Type B pancreatic cell (in vitro differentiated cells): ENCODE measurements at places on chromosomes 11 and 22. TPM values are rescaled to one million over a fixed set of nuclear protein-coding genes. Genes with fewer than 3 reads are reported as not detected.
A peak's percentile ranks its signal among the peaks of the same experiment; 100 is the strongest.

DNA sequence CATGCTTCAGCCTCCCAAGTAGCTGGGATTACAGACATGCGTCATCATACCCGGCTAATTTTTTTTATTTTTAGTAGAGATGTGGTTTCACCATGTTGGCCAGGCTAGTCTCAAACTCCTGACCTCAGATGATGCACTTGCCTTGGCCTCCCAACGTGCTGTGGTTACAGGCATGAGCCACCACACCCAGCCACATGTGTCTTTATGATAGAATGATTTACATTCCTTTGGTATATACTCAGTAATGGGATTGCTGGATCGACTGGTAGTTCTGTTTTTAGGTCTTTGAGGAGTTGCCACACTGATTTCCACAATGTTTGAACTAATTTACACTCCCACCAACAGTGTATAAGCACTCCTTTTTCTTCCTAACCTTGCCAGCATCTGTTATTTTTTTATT, 276.2 kb downstream of the METTL15 start:
- H3K36me3 ChIP-seq, result no peaks in the 10 kb centered on the region
- no peak for DNase-seq
- no peak overlapping the region for H3K27ac ChIP-seq
- no peak overlapping the region for H3K4me3 ChIP-seq
- H3K27me3 ChIP-seq, result no peaks in the 10 kb centered on the region

GRCh38 chr11:111823131-111823530, 48.2 kb downstream of the ALG9 start:
- H3K36me3 ChIP-seq, result peaks cover 5% of the 10 kb centered on the region
- no peak overlapping the region for H3K4me3 ChIP-seq
- H3K4me1 ChIP-seq, result no peaks in the 10 kb centered on the region
- no peak for DNase-seq

The SPDYC gene
- not detected in 2 replicates for total RNA-seq

- H3K27me3 ChIP-seq, result no peaks in the 10 kb centered on the region
- no peaks in the 10 kb centered on the region for H3K36me3 ChIP-seq
- H3K27ac ChIP-seq, result no peak overlapping the region
- peaks cover 44% of the 10 kb centered on the region for H3K4me1 ChIP-seq
- H3K4me3 ChIP-seq, result no peak overlapping the region
These were observed 19.0 kb upstream of the SCGB1A1 start for GRCh38 chr11:62399878-62400266.

DNA sequence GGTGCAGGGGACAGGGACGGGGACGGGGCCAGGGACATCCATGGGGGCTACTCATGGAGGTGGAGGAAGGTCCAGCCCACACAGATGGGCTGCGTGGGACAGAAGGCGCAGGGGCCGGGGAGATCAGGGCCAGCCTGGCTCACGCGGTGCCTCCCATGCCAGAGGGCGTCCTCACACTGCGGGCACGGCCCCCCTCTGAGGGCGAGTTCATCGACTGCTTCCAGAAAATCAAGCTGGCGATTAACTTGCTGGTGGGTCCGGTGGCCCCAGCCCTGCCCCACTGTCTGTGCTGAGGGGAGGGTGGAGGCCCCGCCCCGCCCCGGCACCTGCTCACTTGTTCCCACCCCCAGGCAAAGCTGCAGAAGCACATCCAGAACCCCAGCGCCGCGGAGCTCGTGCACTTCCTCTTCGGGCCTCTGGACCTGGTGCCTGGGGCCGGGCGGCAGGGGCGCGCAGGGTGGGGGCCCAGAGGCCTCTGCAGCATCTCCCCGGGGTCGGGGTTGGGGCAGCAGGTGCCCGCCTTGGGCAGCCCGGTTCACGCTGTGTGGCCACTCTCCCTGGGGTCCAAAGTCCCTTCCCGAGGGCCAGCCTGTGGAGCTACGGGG, 15.8 kb downstream of the EPS8L2 start:
- H3K4me3 ChIP-seq, result no peak overlapping the region
- DNase-seq, result peak; percentile 70
- H3K27ac ChIP-seq, result no peak overlapping the region
- H3K27me3 ChIP-seq, result peaks cover 32% of the 10 kb centered on the region
- no peaks in the 10 kb centered on the region for H3K36me3 ChIP-seq

The IRAG1 gene
- 1.5 and 5.1 TPM in 2 replicates for total RNA-seq

The CLDN5 gene
- total RNA-seq, result 1.00 and 2.2 TPM in 2 replicates

The MUC15 gene
- total RNA-seq, result 6.9 and 19.7 TPM in 2 replicates
